ENCODE measurements at places on chromosomes 1 and 21.

GRCh38 chr1:32336963-32337675, 1.1 kb upstream of the MARCKSL1 start:
- DNase-seq = no peak

DNA sequence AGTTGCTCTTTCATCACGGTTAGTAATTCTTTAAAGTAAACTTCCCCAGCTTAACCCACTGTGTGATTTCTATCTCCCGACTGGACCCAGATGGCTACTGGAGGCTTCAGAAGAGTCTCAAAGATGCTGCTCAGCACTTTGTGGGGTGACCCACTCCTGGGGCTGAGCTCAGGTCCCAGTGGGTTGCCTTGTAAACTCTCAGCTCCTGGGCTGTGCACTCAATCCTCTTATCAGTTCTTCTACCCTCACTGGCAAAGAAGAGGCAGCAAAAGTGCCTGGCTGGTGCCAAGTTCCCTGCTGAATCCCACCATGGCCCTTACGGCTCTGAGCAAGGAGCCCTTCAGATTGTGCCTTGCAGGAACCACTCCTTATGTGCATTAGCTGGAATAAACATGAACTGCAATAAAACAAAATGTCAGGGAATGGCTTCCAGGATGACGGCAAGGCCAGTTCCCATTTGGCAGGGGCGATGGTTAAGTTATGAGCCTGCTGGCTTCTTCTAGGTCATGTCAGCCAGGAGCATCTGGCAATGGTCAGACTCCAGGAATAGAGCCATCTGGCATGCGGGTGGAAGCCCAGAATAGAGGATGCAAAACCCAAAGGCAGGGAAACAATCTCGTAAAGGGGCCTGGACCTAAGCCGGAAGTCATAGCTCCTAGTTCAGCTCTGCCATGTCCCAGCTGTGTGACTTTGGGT, 6.8 kb downstream of the MYOC start:
- no peak for DNase-seq

GRCh38 chr1:64038965-64039364, 164.5 kb upstream of the UBE2U start:
- DNase-seq = no peak

GRCh38 chr1:92329347-92330129, 30.7 kb downstream of the RPAP2 start:
- no peak for DNase-seq

- DNase-seq = no peak
Observed at GRCh38 chr1:53249706-53250105, 11.4 kb upstream of the MAGOH start.

DNA sequence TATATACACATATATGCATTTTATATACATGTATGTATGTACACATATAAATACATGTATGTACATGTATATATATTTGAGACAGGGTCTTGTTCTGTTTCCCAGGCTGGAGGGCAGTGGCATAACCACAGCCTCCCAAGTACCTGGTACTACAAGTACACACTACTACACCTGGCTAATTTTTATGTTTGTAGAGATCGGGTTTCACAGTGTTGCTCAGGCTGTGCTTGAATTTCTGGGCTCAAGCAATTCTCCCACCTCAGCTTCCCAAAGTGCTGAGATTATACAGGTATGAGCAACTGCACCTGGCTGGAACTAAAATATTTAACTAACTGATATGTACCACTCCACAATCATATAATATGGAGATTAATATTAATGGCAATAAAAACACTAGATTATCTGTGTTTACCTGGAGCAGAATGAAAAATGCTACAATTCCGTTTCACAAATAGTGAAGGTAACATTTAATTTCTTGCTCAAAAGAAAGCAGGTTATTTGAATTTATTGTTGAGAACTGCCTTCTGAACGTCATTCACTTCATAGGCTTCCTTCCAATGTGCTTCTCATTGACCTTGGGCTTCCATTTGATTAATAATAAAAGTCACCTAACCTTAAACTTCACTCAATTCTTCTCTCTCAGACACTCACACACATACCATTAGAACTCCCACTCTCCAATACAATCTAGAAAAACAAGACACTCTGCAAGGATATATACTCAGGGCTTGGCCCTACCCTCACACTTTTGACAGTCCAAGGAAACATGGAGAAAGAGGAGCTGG, 57.0 kb downstream of the PTGER3 start:
- no peak for DNase-seq

DNA sequence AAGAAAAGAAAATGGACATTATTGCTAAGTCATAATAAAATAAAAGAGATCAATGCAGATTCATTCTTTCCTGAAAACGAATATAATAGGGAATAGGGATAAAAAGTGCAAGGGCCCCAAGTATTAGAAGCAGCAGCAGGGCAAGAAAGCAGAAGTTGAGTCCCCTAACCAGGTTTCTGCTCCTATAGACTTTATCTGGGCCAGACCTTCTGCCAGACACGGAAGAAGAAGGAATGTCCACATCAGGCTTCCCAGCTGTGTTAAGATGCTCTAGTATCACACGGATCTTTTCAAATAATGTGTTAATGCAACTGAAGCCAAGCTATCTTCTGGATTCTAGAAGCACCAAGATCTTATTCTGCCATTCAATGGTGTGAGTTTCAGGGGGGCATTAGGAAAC, 26.9 kb downstream of the CD244 start:
- DNase-seq = no peak

- DNase-seq = no peak
Observed at GRCh38 chr1:23417570-23417969, 7.0 kb downstream of the TCEA3 start.

- DNase-seq = no peak
Observed at GRCh38 chr1:203368624-203369451, 17.9 kb upstream of the FMOD start.

DNA sequence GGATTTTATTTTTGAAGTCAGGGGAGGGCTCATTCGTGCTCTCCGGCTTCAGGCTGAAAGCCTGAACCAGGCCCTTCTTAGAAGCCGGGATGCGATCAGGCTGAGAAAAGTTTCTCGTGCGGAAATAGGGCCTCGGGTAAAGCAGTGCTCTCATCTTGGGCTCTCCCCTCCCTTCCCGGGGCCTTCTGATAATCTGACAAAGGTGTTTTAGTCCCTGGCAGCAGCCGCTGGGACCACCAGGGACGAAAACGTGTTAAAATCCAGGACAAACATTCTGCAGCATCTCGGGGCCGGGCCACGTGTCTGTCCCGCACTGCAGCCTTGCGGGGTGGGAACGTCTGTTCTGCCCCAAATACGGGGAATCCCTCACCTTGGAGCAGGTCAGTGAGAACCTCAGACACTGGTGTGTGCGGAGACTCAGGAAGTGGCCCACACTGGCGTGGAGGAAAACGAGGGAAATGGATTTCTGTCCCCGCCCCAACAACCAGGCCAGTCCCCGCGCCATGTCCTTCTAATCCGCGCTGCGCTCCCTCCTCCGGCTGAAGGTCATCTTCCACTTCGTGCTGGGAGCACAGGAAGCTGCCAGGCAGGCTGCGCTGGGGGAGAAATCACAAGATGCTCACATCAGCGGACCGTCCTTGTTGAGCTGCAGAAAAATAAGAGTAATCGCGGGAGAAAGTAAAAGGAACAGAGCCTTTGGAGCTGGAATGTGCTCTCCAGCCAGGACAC, 16.6 kb upstream of the AJAP1 start:
- no peak for DNase-seq

DNA sequence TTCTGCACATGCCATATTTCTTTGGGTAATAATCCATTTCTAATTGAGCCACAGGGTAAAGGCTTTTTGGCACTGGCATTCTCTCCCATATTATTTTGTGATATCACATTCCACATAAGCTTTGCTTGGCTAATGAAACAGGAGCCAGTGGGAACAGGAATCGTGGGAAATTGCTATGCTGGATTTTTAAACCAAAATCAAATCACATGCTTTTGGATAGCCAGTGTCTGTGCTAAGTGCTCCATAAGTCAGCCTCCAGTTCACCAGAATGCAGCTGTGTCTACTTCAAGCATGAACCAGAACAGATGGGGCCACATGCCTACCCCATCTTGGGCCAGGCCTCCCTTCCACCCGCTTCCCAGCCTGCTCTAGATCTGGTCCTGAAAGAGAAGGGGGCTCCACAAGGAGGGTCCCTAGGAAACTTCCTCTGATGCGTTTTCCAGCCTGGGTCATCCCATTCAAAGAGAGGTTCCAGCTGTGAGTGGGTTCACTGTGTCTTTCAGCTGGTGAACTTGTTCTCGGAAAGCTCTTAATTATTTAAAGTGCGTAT, 131.2 kb upstream of the COA6 start:
- DNase-seq = no peak

GRCh38 chr1:46400421-46400820, 6.3 kb downstream of the FAAH start:
- no peak for DNase-seq

GRCh38 chr1:10788592-10789006, 7.8 kb downstream of the CASZ1 start:
- no peak for DNase-seq

- no peak for DNase-seq
Observed at GRCh38 chr21:26909972-26910371, 56.9 kb downstream of the ADAMTS5 start.

- DNase-seq = no peak
Observed at GRCh38 chr1:169250022-169250421, 117.6 kb downstream of the NME7 start.

DNA sequence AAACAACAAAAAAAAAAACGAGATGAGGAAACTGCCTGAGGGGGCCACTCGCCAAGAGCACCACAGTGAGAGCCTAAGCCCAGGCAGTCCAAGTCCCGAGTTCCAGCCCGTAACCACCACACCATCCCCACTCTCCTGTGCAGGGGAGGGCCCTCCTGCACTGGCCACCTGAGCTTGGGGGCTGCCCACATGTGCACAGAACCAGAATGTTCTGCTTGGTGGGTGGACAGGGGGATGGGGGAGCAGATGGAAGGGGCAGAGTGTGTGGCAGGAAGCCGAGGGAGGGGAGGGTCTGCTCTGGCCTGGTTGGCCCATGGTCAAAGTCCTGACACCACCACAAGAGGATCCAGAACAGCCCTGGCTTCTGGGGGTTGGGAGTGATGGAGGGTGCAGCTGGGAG, 17.6 kb downstream of the ADPRS start:
- no peak for DNase-seq

GRCh38 chr1:178599745-178600144, 86.8 kb downstream of the TEX35 start:
- no peak for DNase-seq

DNA sequence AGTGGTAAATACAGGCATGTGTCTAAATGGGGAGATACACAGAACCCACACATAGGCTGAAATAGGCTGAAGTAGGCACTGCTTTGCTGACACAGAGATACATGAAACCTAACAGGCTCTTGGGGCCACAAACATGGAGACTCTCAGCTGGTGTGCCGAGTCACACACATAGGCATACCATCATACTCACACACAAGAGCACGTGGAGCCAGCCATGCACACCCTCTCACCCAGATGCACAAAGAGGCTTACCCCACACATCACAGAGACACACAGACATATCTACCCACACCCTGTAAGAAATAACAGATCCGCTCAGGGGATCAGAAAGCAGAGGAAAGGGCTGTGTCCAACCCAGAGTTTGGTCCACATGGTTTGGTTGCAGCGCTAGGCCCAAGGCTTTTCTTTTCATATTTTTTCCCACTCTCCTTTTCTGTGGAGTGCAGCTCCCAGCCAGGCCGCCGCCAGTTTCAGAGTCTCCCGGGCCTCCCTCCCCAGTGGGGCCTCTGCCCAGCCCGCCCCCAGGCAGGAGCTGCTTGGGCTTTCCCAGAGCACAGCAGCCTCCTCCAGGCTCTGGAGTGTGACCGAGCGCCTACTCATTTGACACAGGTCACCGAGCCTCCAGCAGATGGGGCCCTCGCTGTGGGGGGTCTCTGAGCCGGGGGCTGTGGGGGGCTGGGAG, 3.9 kb upstream of the POU3F1 start:
- DNase-seq = no peak

GRCh38 chr1:167465018-167465417, 53.3 kb downstream of the CD247 start:
- DNase-seq = no peak

GRCh38 chr1:240091614-240092300, at the start of gene FMN2:
FMN2 (plus strand) TSS chr1:240091883; CDS start chr1:240092110, 227 bp downstream.
- DNase-seq = no peak

DNA sequence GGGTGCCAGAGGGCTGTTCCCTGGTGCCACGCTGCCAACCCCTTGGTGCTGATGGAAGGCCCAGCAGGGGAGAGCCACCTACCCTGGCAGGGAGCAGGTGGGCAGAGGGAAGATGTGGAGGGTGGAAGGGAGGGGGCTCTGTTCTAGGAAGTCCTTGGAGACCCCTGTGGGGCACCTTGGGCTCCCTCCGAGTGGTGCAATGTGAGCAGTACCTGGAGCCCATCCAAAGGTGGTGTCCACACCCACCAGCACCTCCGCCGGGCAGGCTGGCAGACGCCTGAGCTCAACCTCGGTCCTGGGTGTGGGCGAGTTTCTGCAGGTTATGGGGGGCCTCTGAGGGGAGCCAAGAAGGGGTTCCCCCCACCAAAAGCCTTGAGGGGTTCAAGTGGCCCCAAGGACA, 11.3 kb upstream of the DNMT3L start:
- no peak for DNase-seq

- DNase-seq = no peak
Observed at GRCh38 chr1:15214527-15214926, 32.5 kb upstream of the FHAD1 start.

DNA sequence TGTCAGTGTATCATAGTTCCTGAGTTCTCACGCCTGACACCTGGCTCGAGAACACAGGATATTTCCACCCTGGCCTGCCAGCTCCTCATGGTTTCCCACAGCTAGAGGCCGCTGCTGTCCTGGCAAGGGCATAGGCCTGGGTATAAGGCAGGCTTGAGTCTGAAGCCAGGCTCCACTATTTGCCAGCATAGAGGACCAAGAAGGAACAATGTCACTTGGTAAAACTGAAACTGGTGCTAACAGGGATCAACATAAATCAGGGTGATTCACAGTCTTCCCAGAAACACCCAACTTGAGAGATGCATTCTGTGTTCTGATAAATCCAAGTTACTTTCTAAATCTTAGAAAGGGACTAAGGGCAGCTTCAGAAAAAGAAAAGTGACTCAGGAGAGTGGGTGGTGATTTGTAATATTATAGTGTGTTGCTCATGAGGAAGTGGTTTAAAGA, 6.9 kb upstream of the S100A2 start:
- DNase-seq = peak; percentile 94

GRCh38 chr1:182888736-182889531, 49.8 kb downstream of the DHX9 start:
- DNase-seq = no peak

GRCh38 chr21:41877901-41878830, 978 bp downstream of the PRDM15 start:
- peak; percentile 45 for DNase-seq
